Activated T-cell treated with anti-CD3 and anti-CD28 coated beads, Interleukin-2, amount 50 U/mL, for 72 hours (primary cell): ENCODE measurements at places on chromosomes 5 and 9. TPM values are rescaled to one million over a fixed set of nuclear protein-coding genes. Genes with fewer than 3 reads are reported as not detected.

GRCh38 chr5:45694971-45695803 is 993 bp downstream of the HCN1 start:
- H3K27me3 ChIP-seq, result peaks cover 22% of the 10 kb centered on the region
- no peak for DNase-seq
- peaks cover 5% of the 10 kb centered on the region for H3K36me3 ChIP-seq
- H3K4me1 ChIP-seq, result no peaks in the 10 kb centered on the region

DNA sequence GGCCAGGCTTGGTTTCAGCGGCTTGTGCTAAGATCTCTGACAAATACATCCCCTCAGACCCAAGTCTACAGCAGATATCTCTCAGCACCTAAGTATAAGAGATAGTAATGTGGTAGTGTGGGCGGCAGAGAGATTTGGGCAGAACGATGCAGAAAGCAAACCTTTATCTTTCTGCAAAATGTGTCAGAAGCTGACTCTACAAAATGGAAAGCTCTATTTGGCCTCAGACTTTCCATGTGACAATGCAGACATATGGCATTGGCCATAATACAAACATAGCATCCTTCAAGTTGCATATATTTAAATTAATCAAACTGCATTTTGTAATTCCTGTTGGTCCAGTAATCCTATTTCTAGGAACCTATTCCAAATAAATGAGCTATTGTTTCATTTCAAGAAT is 102.5 kb upstream of the RAI14 start:
- H3K36me3 ChIP-seq, result no peaks in the 10 kb centered on the region
- H3K27ac ChIP-seq, result no peak overlapping the region
- no peak for DNase-seq
- no peaks in the 10 kb centered on the region for H3K4me1 ChIP-seq
- H3K27me3 ChIP-seq, result peaks cover 6% of the 10 kb centered on the region
- no peak overlapping the region for H3K4me3 ChIP-seq

- H3K27me3 ChIP-seq, result no peaks in the 10 kb centered on the region
- H3K4me1 ChIP-seq, result no peaks in the 10 kb centered on the region
- no peak overlapping the region for H3K27ac ChIP-seq
- no peak for DNase-seq
- H3K36me3 ChIP-seq, result no peaks in the 10 kb centered on the region
- no peak overlapping the region for H3K4me3 ChIP-seq
These were observed 808.9 kb downstream of the CDH12 start for GRCh38 chr5:22044229-22044628.

DNA sequence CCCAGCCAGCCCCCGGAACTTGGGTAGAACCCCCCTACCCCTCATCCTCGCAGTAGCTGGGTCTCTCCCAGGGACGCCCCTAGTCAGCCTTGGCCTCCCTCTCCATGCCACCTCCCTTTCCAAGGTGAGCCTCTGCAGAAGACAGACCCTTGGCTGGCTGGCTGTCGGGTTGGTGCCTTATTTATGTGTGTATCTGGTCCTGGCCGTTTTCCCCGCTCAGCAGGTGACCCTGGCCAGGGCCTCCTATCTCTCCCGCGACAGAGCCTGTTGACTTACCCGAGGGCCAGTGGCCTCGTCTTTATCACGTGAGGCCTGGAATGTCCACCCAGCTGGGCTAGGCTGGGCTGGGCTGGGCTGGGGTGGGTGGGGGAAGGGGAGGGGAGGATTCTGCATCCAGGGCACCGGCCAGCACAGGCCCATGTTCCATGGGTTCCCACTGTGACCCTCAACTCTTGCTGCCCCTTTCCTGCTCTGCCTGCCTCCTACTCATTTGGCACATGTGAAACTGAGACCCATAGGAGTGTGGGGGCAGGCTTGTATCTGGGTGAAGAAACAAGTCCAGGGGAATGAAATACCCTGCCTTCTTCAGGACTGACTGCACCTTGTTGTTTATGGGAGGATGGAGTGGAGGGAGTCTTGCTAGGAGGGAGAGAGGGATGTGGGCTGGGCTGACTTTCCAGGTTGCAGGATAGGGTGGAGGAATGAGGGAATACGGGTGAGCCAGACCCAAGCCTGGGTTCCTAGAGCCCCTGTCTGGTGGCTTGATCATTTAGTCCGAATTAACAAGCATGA is 3.1 kb downstream of the CXXC5 start:
- peak overlapping the region; percentile 93 for H3K4me3 ChIP-seq
- no peaks in the 10 kb centered on the region for H3K36me3 ChIP-seq
- H3K27me3 ChIP-seq, result peaks cover 68% of the 10 kb centered on the region
- no peak for DNase-seq
- peaks cover 45% of the 10 kb centered on the region for H3K4me1 ChIP-seq

DNA sequence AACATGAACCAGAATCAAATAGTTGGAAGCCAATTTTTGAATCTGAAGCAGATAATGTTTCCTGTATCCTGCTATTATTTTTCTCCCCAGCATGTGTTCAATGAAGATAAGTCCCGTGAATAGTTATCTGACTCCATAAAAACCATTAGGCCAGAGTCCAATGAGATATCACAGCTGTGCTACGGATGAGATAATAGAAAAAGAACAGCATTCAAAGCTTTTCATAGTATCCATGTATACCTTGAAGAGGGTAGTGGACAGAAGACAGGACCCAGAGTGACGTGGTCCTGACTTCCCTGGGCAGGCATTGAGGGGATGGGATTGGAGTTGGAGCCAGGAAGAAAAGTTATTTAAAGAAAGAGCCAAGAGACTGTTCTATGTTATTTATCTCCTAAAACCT is 50.7 kb upstream of the C6 start:
- no peaks in the 10 kb centered on the region for H3K36me3 ChIP-seq
- H3K4me1 ChIP-seq, result no peaks in the 10 kb centered on the region
- DNase-seq, result no peak
- no peak overlapping the region for H3K4me3 ChIP-seq

GRCh38 chr9:113373256-113373655 is 3.5 kb downstream of the HDHD3 start:
- H3K27me3 ChIP-seq, result no peaks in the 10 kb centered on the region
- no peaks in the 10 kb centered on the region for H3K36me3 ChIP-seq
- peaks cover 18% of the 10 kb centered on the region for H3K4me1 ChIP-seq
- H3K27ac ChIP-seq, result no peak overlapping the region
- no peak for DNase-seq

DNA sequence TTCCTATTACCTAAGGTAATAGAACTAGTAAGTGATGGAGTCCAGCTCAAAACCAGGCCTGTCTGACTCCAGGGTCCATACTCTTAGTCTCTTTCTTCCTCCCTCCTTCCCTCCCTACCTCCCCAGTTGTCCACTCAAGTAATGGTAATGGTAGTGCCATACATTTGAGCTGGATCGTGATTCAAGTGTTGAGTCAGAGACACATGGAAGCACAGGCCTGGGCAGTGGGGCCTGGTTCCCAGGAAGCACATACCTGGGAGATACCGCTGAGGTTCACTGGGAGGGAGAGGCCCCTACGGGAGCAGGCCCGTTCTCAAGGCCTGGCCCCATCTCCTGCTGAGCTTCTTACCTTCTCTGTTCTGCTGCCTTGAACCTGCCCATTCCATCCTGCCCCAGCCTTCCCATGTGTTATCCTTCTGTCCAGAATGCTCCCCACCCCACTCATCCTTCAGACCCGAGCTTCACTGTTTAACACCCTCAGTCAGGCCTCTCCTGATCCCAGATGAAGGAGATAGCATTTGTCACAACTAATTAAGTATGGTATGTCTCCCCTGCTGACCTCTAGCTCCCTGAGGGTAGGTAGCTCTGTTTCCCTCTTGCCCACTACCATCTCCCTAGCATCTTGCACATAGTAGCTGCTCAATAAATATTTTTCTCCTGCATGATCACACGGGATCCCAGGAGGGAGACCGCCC is 13.8 kb downstream of the URM1 start:
- no peaks in the 10 kb centered on the region for H3K4me1 ChIP-seq
- no peak overlapping the region for H3K4me3 ChIP-seq
- H3K27ac ChIP-seq, result no peak overlapping the region
- H3K36me3 ChIP-seq, result peaks cover 3% of the 10 kb centered on the region
- DNase-seq, result no peak

- H3K4me1 ChIP-seq, result no peaks in the 10 kb centered on the region
- DNase-seq, result no peak
- no peaks in the 10 kb centered on the region for H3K27me3 ChIP-seq
- no peak overlapping the region for H3K27ac ChIP-seq
- H3K36me3 ChIP-seq, result no peaks in the 10 kb centered on the region
- H3K4me3 ChIP-seq, result no peak overlapping the region
These were observed 110.1 kb downstream of the MED27 start for GRCh38 chr9:131969469-131969989.

GRCh38 chr5:172574871-172575223 is 66.2 kb upstream of the NEURL1B start:
- H3K27me3 ChIP-seq, result no peaks in the 10 kb centered on the region
- no peak overlapping the region for H3K4me3 ChIP-seq
- no peaks in the 10 kb centered on the region for H3K36me3 ChIP-seq
- no peak for DNase-seq

DNA sequence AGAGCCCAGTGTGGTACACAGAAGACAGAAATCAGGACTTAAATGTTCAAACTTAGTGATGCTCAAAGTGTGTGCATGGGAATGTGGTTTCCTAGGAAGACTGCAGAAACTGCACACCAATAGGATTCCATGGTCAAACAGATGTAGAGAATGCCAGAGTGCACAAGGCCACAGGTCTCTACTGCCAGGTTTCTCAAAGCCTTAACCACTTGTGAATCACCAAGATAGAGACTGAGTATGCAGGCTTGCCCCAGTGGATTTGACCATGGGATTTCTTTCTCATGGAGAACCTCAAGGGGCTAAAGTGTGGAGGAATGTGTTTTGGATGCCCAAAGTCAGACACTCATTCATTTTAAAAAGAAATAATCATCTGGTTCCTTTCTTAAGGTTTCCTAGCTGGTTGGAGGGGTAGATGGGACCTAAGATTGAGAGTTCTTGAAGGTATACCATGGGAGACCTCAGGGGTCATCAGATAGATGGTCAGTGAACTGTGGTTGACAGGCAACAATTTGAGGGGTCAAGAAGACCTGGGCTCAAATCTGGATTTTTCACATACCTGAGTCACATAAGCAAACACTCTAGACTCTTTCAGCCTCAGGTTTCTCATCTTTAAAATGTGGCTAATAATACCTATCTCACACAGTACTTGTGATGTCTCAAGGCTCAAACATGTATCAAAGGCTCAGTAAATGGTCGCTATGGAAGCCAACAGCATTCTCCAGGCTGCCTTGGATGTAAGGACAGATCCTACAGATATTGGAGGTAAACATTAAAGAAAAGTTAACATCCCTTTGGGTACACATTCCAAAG is 81.1 kb downstream of the BOD1 start:
- no peaks in the 10 kb centered on the region for H3K4me1 ChIP-seq
- no peak for DNase-seq
- H3K27ac ChIP-seq, result no peak overlapping the region

- no peaks in the 10 kb centered on the region for H3K27me3 ChIP-seq
- peak; percentile 71 for DNase-seq
- H3K36me3 ChIP-seq, result no peaks in the 10 kb centered on the region
- peak overlapping the region; percentile 97 for H3K4me3 ChIP-seq
- peaks cover 67% of the 10 kb centered on the region for H3K4me1 ChIP-seq
- H3K27ac ChIP-seq, result peak overlapping the region; percentile 88
These were observed 1.4 kb downstream of the ATOSB start for GRCh38 chr9:35114113-35114839.

DNA sequence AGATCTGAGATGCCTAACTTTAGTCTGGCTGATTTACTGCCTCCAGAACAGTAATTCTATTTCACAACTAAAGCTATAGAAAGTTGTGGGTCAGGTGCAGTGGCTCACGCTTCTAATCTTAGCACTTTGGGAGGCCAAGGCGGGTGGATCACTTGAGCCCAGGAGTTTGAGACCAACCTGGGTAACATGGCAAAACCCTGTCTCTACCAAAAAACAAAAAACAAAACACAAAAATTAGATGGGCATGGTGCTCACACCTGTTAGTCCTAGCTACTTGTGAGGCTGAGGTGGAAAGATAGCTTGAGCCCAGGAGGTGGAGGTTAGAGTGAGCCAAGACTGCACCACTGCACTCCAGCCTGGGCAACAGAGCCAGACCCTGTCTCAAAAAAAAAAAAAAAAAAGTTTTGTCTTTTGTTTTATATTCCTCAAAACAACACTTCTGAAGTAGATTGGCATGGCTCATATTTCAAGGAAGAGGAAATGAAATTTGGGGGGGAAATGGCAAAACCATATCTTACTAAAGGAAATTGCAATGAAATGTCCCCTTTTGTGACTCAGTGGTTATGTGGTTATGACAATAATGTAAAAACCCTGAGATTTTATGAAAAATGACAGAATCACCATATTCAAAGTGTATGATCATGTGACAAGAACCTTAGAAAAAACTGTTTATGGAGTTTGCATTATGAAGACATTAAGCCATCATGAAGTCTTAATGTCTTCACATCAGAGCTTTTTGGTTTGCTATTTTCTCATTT is 16.2 kb downstream of the FNBP1 start:
- peaks cover 24% of the 10 kb centered on the region for H3K36me3 ChIP-seq
- H3K4me1 ChIP-seq, result peaks cover 100% of the 10 kb centered on the region
- peak overlapping the region; percentile 94 for H3K4me3 ChIP-seq
- H3K27ac ChIP-seq, result peak overlapping the region; percentile 99

- H3K27ac ChIP-seq, result no peak overlapping the region
- H3K4me1 ChIP-seq, result peaks cover 9% of the 10 kb centered on the region
- H3K27me3 ChIP-seq, result no peaks in the 10 kb centered on the region
These were observed 510 bp downstream of the NOXA1 start for GRCh38 chr9:137423514-137424291.

GRCh38 chr5:104942735-104943134 is 1380.1 kb upstream of the NUDT12 start:
- no peak for DNase-seq
- no peak overlapping the region for H3K27ac ChIP-seq
- no peaks in the 10 kb centered on the region for H3K27me3 ChIP-seq

- no peak overlapping the region for H3K4me3 ChIP-seq
- no peaks in the 10 kb centered on the region for H3K36me3 ChIP-seq
These were observed 95.7 kb downstream of the HOMER1 start for GRCh38 chr5:79418276-79418675.

GRCh38 chr9:80550181-80550580 is 978.4 kb downstream of the TLE4 start:
- no peaks in the 10 kb centered on the region for H3K27me3 ChIP-seq
- no peak for DNase-seq

- H3K4me3 ChIP-seq, result no peak overlapping the region
- DNase-seq, result no peak
- H3K36me3 ChIP-seq, result no peaks in the 10 kb centered on the region
- no peaks in the 10 kb centered on the region for H3K4me1 ChIP-seq
These were observed 403.1 kb downstream of the TLE4 start for GRCh38 chr9:79974806-79975422.

GRCh38 chr9:82126256-82126655 is 137.7 kb downstream of the SPATA31D1 start:
- DNase-seq, result no peak
- no peak overlapping the region for H3K27ac ChIP-seq
- no peaks in the 10 kb centered on the region for H3K36me3 ChIP-seq
- H3K27me3 ChIP-seq, result no peaks in the 10 kb centered on the region
- no peak overlapping the region for H3K4me3 ChIP-seq

- H3K27me3 ChIP-seq, result no peaks in the 10 kb centered on the region
- DNase-seq, result no peak
These were observed 4.1 kb upstream of the LHX6 start for GRCh38 chr9:122232796-122233306.

Gene SPAAR
- not detected for total RNA-seq

Gene RAD50
- total RNA-seq, result 46.1 TPM

Gene ANKRD31
- 0.65 TPM for total RNA-seq

Gene BICD2
- total RNA-seq, result 15.4 TPM

Gene PCDHB15
- total RNA-seq, result not detected

Gene PCDHA12
- total RNA-seq, result not detected

Gene MEGF9
- total RNA-seq, result 7.4 TPM

Gene ATP10B
- total RNA-seq, result not detected

Gene PHF24
- 1.1 TPM for total RNA-seq

Gene ARHGAP26
- total RNA-seq, result 24.0 TPM
